ENCODE measurements at places on chromosomes 3 and 15.

DNA sequence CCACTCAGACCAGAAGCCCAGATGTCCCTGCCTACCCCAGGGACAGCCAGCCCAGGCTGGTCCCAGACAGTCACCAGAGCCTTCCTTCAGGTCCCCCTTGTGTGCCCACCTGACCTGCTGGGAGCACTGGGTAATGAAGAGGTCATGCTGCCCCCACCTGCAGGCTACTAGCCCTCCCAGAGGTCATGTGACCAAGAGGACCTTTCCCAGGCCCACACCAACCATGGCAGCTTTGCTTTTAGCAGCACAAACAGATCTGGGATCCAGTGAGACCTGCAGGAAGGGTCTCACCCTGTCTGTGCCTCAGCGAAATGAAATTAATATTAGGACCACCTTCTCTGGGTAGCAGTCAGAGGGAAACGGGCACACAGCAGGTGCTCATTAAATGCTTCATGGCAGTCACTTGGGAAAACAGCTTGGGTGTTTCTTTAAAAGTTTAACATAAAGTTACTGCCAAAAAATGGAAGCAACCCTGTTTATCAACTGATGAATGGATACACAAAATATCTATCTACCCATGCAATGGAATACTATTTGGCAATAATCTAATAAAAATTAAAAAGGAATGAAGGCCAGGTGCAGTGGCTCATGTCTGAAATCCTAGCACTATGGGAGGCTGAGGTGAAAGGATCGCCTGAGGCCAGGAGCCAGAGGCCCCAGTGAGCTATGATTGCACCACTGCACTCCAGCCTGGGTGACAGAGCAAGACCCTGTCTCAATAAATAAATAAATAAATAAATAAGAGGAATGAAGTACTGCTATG is 43.7 kb downstream of the DNAJB8 start:
- DNase-seq, result no peak

DNA sequence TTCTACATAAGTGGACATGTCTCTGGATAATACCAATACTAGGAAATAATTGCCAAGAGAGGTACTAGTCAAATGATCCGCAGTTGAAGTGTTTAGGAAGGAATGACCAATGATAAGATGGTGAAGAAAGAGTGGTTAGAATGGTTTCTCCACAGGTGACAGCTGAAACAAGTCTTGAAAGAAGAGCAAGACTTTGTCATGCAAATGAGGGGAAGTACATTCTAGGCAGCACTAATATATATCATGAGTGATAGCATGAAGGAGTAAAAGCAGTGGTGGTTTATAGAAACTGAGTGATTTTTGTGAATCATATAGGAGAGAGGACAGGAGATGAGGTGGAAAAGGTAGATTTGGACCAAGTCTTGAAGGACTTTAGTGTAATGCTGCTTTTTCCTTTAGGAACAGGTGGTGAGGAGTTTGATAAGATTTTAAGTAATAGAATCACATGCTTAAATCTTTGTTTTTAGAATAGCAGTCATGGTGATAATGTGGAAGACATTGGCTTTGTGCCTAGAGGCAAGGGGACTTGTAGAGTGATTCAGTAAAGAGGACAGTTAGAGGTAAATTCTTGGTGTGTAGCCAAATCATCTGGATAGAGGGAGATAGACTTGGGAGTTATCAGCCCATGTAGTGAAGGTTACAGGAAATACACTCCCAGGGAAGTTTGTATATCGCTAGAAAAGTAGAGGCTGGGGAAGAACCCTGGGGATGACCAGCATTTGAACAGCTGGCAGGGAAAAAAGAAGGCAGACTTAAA is 31.9 kb downstream of the SLMAP start:
- DNase-seq, result no peak

GRCh38 chr15:88615303-88616107 is 5.6 kb upstream of the AEN start:
- DNase-seq, result peak; percentile 39

DNA sequence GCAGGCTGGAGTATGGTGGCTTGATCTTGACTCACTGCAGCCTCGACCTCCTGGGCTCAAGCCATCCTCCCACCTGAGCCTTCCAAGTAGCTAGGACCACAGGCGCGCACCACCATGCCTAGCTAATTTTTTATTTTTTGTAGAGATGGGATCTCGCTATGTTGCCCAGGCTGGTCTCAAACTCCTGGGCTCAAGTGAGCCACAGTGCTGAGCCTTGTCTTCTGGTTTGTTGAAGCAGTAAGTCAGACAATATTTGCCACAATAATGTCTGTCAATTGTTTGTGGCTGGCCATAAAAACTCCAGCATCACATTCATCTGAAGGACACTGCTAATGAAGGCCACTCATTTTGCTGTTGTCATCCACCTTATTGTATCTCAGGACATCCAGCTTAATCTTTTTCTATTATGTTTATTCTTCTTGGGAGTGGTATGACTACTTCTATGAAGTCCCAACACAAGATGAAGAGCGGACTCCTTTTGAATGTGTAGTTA is 185.9 kb downstream of the FNDC3B start:
- no peak for DNase-seq

DNA sequence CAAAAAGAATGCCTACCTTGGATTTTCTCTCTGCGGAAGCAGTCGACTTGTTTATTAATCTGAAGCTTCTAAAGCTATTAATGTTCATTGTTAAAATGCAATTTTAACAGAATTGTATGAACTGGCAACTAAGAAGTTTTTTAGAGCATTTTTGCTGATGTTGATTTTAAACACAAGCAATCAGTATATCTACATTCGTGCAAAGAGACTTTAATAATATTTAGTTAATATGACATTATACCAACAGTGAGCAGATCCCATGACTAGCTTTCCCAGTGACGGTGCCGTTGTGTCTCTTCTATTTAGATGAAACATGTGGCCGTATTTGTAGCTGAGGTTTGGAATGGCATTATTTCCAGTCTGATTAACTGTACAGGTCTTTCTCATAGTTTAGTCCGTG is 88.0 kb downstream of the PEX5L start:
- DNase-seq, result no peak

GRCh38 chr15:76098685-76099084 is 38.9 kb downstream of the TMEM266 start:
- DNase-seq, result peak; percentile 57

DNA sequence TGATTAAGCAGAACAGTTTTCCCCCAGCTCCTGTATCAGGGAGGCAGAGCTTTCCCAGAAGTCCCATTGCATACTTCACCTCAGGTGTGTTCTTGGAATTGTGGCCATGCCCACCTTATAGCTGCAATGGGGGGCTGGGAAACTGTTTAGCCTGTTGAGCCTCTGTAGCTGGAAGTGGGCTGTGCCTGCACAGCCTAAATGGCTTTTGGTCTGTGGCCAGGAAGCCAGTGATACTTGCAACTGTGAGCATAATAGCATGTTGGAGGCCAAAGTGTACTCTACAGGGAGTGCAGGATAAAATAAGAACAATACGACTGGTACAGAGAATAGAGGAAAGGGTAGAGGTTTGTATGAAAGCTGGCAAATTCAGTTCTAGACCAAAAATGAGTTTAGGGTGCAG is 248.5 kb downstream of the PTPRG start:
- no peak for DNase-seq

DNA sequence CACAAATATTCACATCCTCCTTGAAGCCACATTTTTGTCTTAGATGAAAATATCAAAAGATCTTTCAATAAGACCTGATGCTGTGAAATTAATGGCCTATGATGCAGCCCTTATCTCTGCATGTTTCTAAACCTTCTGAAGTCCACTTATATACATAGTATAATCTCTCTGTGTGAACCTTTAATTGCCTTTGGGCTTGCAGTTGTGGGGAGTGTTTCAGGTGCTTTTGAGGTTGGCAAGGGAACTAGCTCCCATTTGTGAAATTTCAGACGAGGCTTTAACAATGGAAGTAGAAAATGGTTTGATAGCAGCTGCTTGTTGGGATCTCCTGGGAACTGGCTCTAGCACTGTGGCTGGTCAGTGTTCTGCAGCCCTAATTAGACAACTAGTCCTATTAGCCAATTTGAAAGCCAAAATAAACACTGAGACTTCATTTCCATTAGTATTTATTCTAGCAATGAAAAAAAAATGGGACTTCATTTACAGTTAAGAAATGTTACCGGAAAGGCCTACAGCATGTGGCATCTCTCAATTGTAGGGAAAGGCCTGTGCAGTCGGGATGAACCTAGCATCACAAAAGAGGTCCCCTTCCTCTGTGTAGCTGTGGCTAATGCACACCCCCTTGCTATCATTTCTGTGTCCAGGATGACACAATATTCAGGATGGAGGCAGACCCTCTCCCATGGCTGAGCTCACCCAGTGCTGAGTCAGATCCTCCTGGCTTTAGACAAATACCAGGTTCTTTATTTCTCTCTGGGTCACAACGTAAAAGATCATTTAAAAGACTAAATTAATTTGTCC is 140.7 kb upstream of the TRIM42 start:
- DNase-seq, result no peak

DNA sequence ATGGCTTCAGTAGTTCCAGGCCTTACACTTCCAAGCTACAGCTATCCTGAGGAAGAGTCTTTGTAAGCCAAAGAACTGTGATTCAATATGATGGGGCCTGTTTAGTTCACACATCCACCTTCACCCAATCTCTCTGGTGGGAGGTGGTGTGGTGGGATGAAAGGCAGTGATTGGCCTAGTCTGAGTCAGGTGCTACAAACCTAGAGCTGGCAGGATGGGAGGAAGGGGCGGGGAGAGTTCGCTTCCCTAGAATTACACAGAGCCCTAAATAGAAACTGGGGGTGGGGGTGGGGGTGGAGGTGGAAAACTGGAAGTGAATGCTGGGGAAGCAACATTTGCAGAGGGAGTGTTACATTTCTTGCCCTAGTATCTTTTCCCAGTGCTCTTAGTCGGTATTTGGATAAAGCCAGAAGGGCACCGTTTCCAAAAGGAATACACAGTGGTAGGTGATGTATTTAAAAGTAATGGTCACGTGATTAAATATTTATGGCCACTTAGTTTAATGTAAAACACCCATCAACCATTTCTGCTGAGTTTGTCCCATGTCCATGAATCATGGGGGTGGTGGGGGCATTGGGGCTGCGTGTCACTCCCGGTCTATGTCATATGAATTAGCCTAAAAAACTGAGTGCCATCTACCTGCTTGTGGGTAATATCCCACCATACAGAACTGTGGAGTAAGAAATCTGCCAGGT is 247.6 kb upstream of the PROK2 start:
- DNase-seq, result no peak

DNA sequence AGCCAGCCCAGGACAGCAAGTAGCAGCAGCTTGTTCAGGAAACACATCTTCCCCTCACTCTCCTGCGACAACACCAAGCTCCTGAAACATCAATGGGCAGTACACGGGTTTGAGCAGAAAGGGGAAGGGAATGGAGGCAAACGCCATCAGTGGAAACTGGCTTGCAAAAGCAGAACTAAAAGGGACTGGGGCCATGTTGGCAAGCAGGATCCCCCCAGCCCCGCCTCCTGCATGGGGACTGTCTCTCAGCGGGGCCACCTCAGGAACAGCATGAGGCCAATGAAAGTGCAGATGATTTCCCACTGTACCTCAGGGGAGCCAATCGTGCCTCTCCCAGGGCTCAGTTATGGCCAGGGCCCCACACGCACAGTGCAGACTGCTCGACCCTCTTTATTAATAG is 6.8 kb downstream of the CDAN1 start:
- DNase-seq, result no peak

- peak; percentile 80 for DNase-seq
Observed at GRCh38 chr3:149466192-149466591, 8.3 kb upstream of the TM4SF4 start.

DNA sequence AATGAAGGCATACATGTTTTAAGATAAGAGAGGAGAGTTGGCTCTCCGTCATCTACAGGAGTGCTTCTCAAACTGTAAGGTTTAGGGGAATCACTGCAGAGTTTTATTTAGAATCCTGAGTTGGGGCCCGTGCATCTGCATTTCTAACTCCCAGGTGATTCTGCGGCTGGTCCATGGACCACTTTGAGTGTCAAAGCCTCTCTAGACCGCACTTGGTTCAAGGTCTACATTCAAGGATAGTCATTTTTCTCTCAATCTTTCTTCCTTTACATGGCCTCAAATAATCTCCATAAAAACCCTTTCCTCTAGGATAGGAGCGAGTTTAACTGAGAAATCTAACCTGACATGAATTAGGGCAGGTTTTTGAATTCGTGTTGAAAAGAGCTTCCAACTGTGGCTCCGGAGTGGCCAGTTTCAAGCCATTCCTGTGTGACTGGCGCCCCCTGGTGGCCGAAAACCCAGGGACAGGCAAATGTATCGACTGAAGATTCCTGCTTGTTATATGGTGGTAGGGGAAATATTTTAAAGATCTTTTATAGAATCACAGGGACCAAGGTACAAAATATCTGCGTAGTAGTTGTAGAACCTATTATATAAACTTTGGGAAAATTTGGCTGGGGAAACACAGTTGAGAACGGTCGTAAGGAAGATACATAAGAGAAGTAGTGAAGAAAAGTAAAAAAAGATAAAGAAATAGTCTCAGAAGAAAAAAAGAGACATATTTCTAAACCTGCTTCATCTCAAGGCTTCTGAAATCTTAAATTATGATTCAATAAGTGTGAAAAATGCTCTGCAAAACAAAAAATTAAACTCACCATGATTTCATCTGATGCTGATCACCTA is 11.9 kb downstream of the GABRR3 start:
- peak; percentile 90 for DNase-seq

- no peak for DNase-seq
Observed at GRCh38 chr15:87597346-87598052, 659.0 kb downstream of the NTRK3 start.

- DNase-seq, result peak; percentile 57
Observed at GRCh38 chr15:43249699-43250203, 17.0 kb downstream of the TGM5 start.

- DNase-seq, result no peak
Observed at GRCh38 chr15:96331144-96331944, 844 bp downstream of the NR2F2 start.

- DNase-seq, result no peak
Observed at GRCh38 chr15:48304398-48304797, 26.8 kb upstream of the DUT start.

Measured in islet precursor cell (in vitro differentiated cells).